ENCODE measurements at places on chromosomes 2 and 18. TPM values are rescaled to one million over a fixed set of nuclear protein-coding genes. Genes with fewer than 3 reads are reported as not detected.

The IL37 gene
- total RNA-seq, result not detected

The ASXL2 gene
- total RNA-seq, result 21.7 TPM

The CCDC142 gene
- total RNA-seq, result 8.8 TPM

The ITGB6 gene
- 0.77 TPM for total RNA-seq

The OSGEPL1 gene
- total RNA-seq, result 5.2 TPM

The MOB4 gene
- 32.6 TPM for total RNA-seq

The ADGRF3 gene
- total RNA-seq, result not detected

GRCh38 chr18:59874166-59874565, 25.6 kb upstream of the PMAIP1 start:
- DNase-seq, result no peak

- DNase-seq, result no peak
Observed at GRCh38 chr18:55102501-55102900, 143.2 kb upstream of the CCDC68 start.

GRCh38 chr2:137947728-137948336, 16.4 kb upstream of the HNMT start:
- peak; percentile 82 for DNase-seq

GRCh38 chr2:54613386-54613785, 110.1 kb upstream of the EML6 start:
- DNase-seq, result no peak

GRCh38 chr18:68564351-68564750, 150.6 kb downstream of the TMX3 start:
- no peak for DNase-seq

GRCh38 chr18:9696112-9696511, 12.0 kb upstream of the RAB31 start:
- DNase-seq, result no peak

GRCh38 chr2:191483117-191483516, 194.8 kb upstream of the NABP1 start:
- no peak for DNase-seq

- DNase-seq, result no peak
Observed at GRCh38 chr2:210007895-210008294, 5.5 kb downstream of the RPE start.

DNA sequence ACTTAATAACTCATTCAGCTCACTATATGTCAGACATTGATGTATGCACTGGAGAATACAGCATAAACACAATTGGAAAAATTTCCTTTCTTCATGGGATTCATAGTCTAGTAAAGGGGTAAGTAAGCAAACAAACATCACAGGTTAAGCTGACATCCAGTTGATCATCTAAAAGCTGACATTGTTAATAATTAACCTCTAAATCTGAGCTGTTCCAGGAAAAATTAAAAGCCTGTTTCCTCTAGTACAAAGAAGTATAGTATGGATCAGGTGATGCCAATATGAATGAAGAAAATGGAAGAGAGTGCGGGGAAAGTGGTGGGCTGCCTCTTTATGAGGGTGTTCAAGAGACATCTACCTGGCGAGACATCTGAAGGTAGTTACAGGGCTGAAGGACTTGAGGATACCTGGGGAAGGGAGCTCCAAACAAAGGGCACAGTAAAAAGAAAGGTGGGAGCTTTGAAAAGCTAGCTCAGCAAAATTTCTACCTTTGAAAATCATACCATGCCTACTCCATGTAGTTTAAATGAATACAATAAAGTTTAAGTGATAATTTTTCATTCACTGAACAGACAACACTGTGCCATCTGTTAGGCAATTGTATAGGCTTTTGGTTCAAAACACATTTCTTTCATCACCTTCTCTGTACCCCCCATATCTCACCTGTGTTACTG, 619.3 kb downstream of the TRIB2 start:
- no peak for DNase-seq

GRCh38 chr18:47893047-47893446, 37.4 kb downstream of the SMAD2 start:
- no peak for DNase-seq

DNA sequence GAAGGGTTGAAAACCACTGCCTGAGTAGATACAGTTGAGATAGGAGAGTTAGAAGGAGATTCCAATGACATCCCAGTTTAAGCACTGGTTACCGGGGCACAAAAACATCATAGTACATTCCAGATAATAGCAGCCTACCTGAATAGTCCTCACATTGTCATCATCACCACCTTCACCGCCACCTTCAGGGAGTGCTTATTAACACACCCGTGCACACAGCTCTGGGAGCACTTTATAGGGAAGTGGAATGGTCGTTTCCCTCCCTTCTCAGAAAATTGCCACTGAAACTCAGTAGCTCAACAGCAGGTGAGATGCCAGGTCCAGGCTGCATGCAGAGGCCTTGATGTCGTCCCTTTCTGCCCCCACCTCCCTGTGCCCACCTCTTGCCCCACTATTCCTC, 8.2 kb downstream of the SERPINB7 start:
- no peak for DNase-seq

GRCh38 chr2:202016579-202017227, 17.0 kb upstream of the FZD7 start:
- DNase-seq, result peak; percentile 39

DNA sequence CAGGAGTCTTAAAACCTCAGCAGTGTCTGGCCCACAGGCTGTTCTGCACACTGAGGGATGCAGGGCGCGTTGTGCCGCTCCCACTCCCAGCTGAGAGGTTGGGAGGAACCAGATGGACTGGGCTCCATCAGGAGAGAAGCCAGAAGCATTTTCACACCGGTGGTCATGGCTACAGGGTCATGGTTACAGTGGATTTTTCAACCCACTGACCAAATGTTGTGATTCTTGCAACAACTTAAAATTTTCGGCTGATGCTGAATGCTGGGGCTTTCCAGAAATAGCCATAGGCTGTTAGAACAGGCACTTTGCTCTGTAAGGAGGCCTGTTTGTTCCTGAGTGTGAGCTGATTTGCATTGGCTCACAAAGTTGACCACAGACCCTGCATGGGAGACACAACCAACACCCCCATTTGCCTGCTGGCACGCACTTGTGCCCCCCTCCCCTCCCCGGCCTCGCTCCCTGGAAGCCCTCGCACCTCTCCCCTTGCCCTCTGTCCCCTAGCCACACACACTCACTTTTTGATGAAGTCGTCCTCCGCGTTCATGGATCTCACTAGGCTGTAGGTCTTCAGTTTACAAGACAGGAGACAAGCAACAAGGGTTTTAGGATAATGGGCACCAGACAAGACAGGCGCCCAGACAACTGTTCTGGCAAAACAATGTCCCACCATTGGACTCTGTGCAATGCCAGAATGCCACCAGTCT, 3.4 kb downstream of the LPIN1 start:
- no peak for DNase-seq

DNA sequence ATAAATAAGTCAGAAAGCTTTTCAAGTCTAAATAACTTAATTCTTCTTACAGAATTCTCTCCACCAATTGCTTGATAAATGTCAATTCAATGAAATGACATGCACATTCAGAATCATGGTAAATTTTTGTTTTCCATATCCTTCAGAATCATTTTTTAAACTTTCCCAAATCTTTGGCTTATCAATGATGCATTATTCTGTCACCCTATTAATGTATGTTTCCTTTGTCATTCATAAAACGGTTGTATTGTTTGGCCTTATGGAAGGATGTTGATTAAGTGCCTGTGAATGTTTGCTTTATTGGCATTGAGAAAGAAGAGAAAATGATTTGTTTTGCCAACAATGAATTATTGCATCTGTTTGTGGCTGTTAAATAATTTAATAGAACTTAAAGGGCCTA, 260.9 kb downstream of the PLCL1 start:
- no peak for DNase-seq

- no peak for DNase-seq
Observed at GRCh38 chr2:72770879-72771461, 54.9 kb downstream of the EXOC6B start.

GRCh38 chr2:152155209-152155608, 20.4 kb downstream of the STAM2 start:
- DNase-seq, result no peak

DNA sequence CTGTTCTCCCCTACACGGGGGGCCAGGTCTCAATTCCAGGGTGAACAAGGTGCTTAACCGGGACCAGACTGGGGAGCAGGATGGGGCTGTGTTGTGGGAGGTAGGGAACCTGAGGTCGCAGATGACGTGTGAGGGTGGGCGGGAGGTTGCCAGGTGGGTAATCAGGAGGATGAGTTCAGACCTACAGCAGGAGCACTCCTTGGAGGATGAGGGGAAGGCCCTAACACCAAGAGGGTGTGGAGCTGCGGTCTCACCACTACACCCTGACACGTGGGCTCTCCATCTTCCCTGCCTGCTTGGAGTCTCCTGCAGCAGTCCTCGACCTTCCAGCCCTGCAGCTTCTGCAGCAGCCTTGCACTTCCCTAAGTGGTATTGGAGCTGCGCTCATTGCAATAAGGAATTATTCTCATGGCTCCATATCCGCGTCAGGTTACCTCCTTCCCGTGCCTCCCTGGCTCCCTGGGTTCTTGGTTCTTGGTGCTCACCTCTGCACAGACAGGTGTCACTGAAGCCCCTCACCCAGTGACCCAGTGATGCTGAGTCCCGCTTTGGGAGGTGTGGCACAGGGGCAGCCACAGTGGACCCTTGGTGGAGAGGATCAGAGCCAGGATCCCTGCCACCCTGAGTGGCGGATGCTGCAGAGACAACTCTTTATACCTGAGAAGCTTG, 15.5 kb downstream of the SH3BP4 start:
- no peak for DNase-seq

DNA sequence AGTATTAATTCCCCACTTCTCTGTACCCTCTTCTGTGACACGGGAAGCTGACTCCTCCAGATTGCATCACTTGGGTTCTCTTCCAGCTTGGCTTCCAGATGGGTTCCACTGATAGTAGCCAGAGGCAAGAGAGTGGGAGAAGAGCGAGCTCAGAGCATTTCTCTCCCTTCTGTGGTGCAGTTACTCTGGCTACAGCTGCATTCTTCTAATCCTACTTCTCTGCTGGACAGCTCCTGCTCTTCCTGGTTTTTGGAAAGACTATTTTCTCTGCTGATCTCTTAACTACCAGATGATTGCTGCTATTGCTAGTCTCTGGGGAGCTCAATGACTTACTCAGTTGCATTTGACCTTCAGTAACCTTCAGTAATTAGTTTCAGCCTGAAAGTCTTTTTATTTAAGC, 187.5 kb upstream of the MAP2 start:
- DNase-seq, result no peak
